ENCODE measurements at places on chromosomes 11 and 22. TPM values are rescaled to one million over a fixed set of nuclear protein-coding genes. Genes with fewer than 3 reads are reported as not detected.

- no peak for DNase-seq
Observed at GRCh38 chr11:88327462-88328143, 9.9 kb downstream of the CTSC start.

DNA sequence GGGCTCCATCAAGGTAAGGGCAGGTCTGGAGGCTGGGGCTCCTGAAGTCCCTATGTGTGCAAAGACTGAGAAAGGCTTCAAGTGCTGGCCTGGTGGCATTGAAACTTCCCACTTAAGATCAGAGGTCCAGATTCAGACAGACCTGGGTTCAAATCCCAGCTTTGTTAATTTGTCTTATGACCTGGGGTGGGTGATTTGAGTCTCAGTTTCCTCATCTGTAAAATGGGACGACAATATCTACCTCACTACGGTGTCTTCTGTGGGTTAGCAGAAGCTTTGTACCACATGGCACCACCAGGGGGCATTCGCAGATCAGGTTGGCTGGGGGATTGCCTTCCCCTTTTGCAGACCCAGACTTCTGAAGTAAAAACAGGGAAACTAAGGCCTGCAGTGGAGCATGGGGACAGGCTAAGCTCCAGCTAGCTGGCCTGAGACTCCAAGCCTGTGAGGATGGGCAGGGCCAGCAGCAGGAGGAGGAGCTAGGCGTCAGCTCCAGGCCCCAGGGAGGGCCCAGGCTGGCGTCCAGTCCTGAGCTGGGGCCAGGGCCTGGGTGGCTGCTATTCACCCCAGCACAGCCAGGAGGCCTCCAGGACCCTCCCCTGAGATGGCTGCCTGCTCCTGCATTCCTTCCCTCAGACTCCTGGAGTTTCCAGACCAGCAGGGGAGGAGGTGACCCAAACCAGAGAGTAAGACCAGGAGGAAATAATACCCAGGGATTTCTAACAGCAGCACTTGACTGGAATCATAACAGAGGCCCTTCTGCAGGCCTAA is 1.5 kb downstream of the CASTOR1 start:
- DNase-seq = peak; percentile 71

RHOG gene
- 21.4 TPM for total RNA-seq

- no peak for DNase-seq
Observed at GRCh38 chr11:61972672-61973475, 5.4 kb upstream of the FTH1 start.

CHRM1 gene
- 0.67 TPM for total RNA-seq

DNA sequence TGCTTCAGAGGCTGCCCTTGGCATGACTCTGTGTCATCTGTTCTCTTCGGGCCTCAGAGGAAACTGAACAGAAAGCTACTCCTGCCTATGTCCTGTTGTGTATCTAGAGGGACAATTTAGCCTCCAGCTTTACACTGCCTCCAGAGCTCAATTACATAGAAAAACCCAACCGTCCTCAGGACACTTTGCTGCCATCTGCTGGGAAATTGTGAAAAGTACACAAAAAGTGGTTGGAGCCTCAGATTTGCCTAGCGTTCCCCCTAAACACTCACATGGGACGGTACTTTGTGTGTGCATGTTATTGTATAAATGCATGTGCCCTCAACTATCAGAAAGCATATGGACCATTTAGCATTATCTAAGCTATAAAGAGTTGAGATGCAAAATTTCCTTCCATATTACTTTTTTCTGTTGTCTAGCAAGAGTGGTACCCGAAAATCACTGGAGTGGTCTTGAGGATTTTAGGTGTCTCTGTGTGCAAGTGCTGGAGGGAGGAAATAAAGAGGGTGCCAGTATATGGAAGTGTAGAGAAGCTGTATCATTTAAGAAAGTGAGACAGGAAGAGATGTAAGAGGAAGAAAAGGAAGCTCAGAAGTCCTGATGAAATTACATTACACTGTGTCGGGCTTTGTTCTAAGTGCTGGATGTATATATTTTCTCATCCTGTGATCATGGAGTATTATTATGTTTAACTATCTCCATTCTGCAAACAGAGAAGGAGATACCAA is 8.7 kb upstream of the MS4A4E start:
- peak; percentile 24 for DNase-seq

GRCh38 chr11:22157531-22157930 is 35.4 kb upstream of the ANO5 start:
- no peak for DNase-seq

E2F8 gene
- total RNA-seq = 9.4 TPM

SMTNL1 gene
- total RNA-seq = not detected

VSIG2 gene
- 1.8 TPM for total RNA-seq

GRCh38 chr11:79374727-79375126 is 66.1 kb downstream of the TENM4 start:
- DNase-seq = no peak

DNA sequence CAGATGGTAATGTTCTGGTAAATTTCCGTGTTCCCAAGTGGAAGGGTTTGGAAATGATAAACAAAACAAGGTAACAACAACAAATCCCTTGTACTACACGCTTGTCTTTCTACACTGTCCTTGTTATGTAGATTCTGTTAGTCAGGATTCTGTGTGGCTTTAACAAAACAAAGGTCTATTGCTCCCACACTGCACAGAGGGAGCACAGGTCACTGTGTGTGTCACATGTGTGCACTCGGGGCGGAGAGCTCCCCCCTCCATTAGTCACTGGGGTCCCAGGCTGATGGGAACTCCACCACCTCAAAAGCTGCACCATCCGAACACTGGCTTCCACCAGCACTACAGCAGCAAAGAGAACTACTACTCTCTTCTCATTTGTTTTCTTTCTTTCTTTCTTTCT is 227.9 kb downstream of the NTM start:
- no peak for DNase-seq

DNA sequence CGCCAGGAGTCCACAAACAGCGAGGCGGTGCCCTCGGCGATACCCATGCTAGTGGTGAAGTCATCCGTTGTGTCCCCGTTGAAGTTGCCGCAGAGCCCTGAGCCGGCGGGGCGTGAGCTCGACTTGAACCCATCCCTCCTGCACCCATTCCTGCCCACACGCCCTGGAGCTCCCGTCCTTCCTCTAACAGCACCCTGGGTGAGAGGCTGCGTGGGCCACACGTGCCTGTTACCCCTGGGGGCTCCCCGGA is 8.3 kb downstream of the MUC6 start:
- no peak for DNase-seq

CXCR5 gene
- total RNA-seq = not detected

SERPING1 gene
- total RNA-seq = 196 TPM

- DNase-seq = no peak
Observed at GRCh38 chr11:26348776-26349175, 16.8 kb downstream of the ANO3 start.

MIAT gene
- total RNA-seq = 1.3 TPM

DNA sequence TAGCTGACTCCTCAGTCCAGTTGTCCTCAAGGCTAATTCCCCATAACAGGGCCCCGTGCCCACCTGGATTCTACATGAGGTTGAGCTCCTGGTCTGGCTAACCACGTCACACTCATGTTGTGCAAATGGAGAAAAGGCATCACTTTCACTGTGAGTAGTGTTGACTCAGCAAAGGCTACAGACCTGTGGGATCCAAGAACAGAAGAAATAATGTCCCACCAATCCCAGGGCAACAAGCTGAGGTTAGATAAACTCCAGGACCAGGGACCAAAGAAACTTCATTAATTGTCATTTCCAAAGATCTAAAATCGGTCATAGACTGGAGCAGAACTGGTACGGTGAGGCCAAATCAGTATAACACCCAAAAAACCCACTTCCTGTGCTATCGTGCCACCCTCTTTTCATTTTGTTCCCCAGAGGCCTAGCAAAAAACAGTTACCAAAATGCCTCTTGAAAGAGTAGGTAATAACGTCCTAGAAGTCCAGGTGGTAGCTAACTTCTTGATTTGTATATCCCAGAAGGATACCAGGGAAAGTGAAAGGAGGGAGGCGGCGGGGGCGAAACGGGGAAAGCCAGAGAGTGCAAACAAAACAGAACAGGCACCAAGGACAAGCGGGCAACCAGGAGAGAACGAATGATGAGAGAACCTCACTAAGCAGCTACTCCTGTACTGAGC is 1.4 kb downstream of the PCSK7 start:
- DNase-seq = no peak

- no peak for DNase-seq
Observed at GRCh38 chr22:42920101-42920820, 63.2 kb upstream of the ARFGAP3 start.

- no peak for DNase-seq
Observed at GRCh38 chr22:44955102-44955501, 54.7 kb downstream of the PHF21B start.

DNA sequence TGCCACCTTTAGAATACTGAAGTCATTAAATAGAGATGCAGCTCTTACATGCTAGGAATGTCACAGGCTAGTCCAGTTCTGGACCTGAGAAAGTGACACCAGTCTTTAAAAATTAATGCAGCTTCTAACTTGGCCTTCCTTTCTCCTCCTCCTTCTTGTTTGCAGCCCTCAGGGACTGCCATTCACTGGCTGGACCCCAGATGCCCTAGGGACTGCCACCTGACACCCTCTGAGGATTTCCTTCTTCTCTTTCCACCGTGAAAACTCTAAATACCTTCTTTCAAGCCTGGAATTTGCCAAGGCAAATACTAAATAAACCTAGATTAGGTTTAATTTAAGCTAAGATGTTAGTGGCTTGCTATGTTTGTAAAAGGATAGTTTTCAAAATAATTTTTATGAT is 78.4 kb downstream of the MUC15 start:
- no peak for DNase-seq

DNA sequence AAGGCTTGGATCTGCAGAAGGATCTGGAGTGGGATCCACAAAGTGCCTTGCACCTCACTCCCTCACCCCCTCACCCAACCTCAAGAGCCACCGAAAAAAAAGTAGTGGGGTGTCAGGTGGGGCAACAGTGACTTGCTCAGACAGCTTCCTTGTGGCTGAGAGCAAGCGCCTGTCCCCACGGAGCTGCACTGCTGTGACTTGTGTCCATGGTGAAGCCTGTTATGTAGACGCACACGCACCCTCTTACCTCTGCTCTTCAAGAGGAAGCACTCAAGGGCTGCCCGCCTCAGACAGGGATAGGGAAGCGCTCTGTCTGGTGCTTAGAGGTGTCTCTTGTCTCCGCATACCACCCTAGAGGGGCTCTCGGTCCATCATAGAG is 1.2 kb downstream of the DRD2 start:
- no peak for DNase-seq

DNA sequence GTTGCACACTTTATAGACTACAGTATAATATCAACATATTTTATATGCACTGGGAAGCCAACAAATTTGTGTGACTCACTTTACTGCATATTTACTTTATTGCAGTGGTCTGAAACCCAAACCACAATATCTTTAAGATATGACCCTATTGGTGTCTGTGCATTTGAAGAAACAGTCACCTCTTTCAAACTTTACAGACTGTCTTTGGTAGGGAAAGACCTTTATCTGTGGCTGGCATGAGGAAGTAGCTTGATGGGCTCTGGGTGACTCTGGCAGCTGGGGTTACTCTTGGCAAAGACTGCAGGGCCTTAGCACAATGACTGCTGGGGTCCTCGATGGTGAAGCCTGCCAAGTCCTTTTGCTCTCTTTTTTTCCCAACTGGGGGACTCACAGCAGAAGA is 21.3 kb upstream of the ABTB2 start:
- DNase-seq = no peak

DNA sequence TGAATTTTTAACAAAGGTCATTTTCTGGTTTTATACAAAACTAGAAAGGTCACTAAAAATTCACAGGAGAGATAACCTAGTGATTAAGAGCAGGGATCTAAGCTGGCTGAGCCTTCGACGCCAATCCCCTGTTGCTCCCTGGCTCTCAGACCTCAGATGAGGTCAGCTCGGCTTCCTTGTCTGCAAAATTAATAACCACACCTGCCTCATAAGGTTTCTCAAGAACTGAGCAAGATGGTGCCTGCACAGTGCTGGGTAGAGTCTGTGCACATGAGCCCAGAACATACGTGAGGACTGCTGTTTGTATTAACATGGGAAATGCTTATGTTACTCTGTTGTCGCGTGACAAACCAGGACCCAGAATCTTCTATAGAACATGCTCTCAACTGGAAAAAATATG is 24.4 kb upstream of the CD5 start:
- DNase-seq = no peak

DNA sequence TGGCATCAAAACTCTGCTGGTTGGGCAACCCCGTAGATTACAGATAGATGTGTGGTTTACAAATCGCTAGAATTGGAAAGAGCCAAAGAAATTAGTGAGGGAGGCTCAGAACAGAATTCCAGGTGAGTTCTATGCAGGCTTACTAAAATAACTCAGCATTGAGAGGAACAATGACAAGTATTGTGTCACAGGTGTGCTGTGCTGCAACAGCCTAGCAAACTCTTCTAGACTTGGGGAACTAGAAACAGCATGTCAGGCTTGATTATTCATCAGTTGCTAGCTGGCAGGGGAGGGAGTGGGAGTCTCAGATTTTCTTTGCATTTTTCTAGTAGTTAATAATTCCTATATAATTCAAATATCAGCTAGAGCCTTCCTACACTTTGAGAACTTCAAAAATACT is 26.3 kb upstream of the RASD2 start:
- no peak for DNase-seq

ELF5 gene
- 1.8 TPM for total RNA-seq

DNA sequence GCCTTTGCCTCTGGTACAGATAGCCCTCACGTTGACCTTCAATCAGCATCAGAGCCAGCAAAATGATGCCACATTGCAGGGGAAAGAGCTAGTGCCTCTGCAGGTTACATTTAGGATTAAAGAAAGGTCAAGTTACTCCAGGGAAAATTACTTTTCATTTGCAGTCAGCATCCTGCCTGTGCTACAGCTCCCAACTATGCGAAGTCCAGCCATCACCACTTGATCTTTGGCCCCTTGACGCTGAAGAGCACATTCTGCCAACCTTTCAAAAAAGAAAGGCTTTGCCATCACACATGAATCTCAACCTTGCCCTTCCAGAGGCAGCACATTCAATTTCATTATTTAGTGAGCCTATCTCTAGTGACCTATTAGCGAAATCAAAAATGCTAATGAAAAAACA is 11.3 kb downstream of the FJX1 start:
- no peak for DNase-seq

- DNase-seq = no peak
Observed at GRCh38 chr11:62917906-62918502, 3.2 kb downstream of the CHRM1 start.

GRCh38 chr11:121740902-121741301 is 288.1 kb upstream of the SORL1-AS1 start:
- no peak for DNase-seq

MMP27 gene
- not detected for total RNA-seq

- no peak for DNase-seq
Observed at GRCh38 chr11:14320020-14320419, 39.0 kb downstream of the RRAS2 start.

- DNase-seq = no peak
Observed at GRCh38 chr22:50269970-50270665, at the start of gene MAPK11. TSS of gene MAPK11 (minus strand) at chr22:50270380. CDS start at chr22:50270292, 88 bp downstream.

DNA sequence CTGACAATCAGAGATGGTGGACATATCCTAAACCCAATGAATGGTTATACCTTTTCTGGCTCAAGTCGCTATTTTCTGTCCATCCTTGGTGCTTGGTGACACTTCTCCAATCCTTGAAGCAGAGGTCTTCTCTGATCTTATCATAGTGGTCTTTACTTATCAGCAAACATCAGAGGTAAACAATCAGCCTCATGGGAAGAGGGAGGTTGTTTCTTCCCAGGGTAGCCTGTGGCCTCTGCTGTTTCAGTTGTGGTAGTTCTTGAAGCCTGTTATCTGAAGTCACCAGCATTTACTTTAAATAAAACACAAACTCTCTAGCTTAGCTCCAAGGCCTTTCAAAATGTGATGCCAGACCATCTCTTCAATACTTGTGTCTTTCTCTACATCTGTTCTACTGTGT is 66.7 kb downstream of the RRM1 start:
- DNase-seq = no peak

LDHAL6A gene
- not detected for total RNA-seq

TBX1 gene
- 5.9 TPM for total RNA-seq
